CD8-positive, alpha-beta memory T cell (primary cell): ENCODE measurements at places on chromosomes 6 and 20. TPM values are rescaled to one million over a fixed set of nuclear protein-coding genes. Genes with fewer than 3 reads are reported as not detected.

DNA sequence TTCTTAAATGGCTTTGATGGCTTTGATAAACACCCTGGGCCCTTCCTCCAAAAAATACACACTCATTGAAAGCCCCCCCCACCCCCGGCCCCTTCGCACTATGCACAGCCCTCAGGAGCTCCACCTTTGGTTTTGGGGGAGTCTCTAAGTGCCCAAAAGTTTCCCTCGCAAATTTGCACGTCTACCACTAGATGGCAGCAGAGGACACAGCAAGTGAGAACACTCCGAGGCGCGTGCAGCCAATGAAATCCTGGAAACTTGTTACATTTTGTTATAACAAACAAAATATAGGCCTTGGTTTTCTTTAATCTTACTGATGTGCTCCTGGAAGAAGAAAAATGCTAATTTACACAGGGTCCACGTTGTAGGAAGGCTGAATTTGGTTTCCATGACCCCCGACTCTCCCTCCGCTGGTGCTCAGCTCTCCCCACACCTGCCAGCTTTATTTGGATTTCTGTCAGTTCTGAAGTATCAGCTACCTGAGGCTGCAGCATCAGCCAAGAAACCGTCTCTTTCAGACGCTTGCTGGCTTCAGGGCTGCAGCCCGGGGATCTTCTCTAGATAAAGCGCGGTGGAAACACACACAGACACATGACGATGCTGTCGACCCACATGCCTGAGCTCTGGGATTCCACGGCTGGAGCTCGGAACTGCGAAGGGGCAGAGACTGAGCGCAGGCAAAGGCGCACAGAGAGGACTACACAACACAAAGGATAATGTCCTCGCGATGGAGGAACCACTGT lies 148.3 kb upstream of the RPS6KA2 start:
- H3K4me3 ChIP-seq, result no peak overlapping the region
- peak; percentile 40 for DNase-seq
- no peaks in the 10 kb centered on the region for H3K36me3 ChIP-seq
- no peaks in the 10 kb centered on the region for H3K27me3 ChIP-seq
- peaks cover 4% of the 10 kb centered on the region for H3K4me1 ChIP-seq

PPIL6 gene
- total RNA-seq, result 0.13 TPM

DNA sequence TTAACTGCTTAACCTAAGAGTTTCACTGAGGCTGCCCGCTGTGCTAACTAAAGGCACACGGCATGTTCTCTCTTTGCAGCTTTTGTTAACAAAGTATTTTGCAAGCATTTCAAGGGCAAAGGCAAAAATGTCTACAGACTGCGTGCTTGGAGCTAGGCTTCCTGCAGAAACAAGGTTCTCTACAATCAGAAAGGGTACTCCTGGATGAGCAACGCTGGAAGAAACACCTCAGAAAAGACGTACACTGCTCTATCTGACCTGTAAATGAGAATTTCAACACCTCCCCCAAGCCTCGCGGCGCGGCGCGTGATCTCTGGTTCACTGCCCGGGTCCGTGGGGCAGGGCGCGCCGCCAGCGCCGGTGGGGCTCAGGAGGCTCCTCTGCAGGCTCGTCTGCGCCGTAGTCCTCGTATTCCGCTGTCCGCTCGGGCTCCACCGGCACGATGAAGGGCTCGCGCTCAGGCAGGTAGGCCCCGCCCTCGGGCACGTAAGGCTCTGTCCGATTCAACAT lies 120.9 kb downstream of the COL12A1 start:
- H3K27ac ChIP-seq, result no peak overlapping the region
- H3K36me3 ChIP-seq, result no peaks in the 10 kb centered on the region
- DNase-seq, result no peak
- no peaks in the 10 kb centered on the region for H3K27me3 ChIP-seq

DNA sequence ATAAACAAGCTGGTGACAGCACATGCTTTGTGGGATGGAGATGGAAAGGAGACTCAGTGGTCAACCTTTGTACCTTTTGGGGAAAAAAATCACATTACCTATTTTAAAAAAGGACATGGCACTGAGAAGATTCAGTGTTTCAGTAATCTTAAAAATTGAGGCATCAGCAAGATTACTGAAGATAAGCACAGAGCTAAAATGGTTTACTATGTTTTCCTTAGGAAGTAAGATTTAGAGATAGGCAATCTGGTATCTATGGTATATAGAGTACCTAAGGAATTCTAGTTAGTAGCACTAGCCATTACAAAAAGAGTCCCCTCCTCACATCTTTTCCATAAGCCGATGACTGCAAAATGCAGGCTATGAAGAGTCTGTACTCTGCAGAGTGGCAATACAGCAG lies 35.7 kb downstream of the TOMM6 start:
- DNase-seq, result no peak
- no peaks in the 10 kb centered on the region for H3K4me1 ChIP-seq
- no peak overlapping the region for H3K4me3 ChIP-seq
- H3K36me3 ChIP-seq, result no peaks in the 10 kb centered on the region

- H3K4me3 ChIP-seq, result no peak overlapping the region
- H3K27me3 ChIP-seq, result no peaks in the 10 kb centered on the region
- no peak for DNase-seq
- H3K27ac ChIP-seq, result no peak overlapping the region
- no peaks in the 10 kb centered on the region for H3K4me1 ChIP-seq
These were observed 68.0 kb downstream of the AIG1 start for GRCh38 chr6:143128681-143129015.

B3GALT4 gene
- 6.1 TPM for total RNA-seq

GRCh38 chr6:165988302-165988756 lies 179.3 kb downstream of the TBXT start:
- no peak overlapping the region for H3K4me3 ChIP-seq
- no peak overlapping the region for H3K27ac ChIP-seq
- H3K4me1 ChIP-seq, result no peaks in the 10 kb centered on the region
- no peak for DNase-seq
- H3K36me3 ChIP-seq, result no peaks in the 10 kb centered on the region
- H3K27me3 ChIP-seq, result no peaks in the 10 kb centered on the region

GRCh38 chr6:91719414-91719813 lies 1132.5 kb upstream of the MAP3K7 start:
- no peak for DNase-seq
- H3K27me3 ChIP-seq, result no peaks in the 10 kb centered on the region
- no peak overlapping the region for H3K27ac ChIP-seq

GRCh38 chr6:91279740-91280493 lies 693.0 kb upstream of the MAP3K7 start:
- no peaks in the 10 kb centered on the region for H3K4me1 ChIP-seq
- H3K27ac ChIP-seq, result no peak overlapping the region
- DNase-seq, result no peak

DNA sequence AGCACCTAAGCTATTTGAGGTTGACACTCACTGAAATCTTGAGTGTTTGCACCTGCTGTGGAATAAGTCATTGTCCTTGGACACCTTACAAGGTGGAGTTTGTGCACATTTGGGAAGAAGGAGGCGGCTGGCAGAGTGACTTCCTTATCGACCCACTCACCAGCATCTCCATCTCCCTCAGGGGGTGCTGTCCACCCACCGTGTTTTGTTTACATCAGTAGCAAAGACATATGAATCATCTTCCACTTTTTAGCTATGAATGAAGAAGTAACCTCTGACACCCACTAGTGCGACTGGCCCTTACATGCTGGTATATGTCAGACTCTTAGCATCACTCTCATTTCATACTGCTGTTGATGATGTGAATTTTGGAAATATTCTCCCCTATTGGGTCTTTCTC lies 119.5 kb upstream of the SGK1 start:
- H3K36me3 ChIP-seq, result no peaks in the 10 kb centered on the region
- no peak for DNase-seq
- no peaks in the 10 kb centered on the region for H3K4me1 ChIP-seq

DNA sequence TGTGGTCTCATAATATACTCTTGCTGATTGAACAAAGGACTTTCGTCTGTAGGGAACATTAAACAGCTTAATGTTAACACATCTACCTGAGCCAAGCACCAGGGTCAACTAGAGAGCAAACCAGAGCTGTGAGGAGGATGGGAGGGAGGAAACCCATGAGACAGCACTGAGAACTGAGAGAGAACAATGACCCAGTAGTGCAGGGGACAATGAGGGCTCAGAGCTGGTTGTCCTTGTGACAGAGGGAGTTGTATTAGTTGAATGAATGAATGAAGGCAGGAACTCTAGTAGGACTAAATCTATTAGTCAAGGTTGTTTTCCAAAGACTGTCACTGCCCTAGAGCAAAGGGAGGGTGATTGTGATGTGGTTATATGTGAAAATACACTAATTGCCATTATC lies 28.2 kb upstream of the GSTA4 start:
- H3K4me3 ChIP-seq, result no peak overlapping the region
- DNase-seq, result no peak
- H3K4me1 ChIP-seq, result no peaks in the 10 kb centered on the region
- no peak overlapping the region for H3K27ac ChIP-seq
- H3K36me3 ChIP-seq, result peaks cover 4% of the 10 kb centered on the region
- no peaks in the 10 kb centered on the region for H3K27me3 ChIP-seq

GRCh38 chr20:1050440-1050839 lies 48.3 kb upstream of the RSPO4 start:
- H3K36me3 ChIP-seq, result no peaks in the 10 kb centered on the region
- H3K27ac ChIP-seq, result no peak overlapping the region
- no peak overlapping the region for H3K4me3 ChIP-seq
- no peaks in the 10 kb centered on the region for H3K4me1 ChIP-seq
- H3K27me3 ChIP-seq, result no peaks in the 10 kb centered on the region

DNA sequence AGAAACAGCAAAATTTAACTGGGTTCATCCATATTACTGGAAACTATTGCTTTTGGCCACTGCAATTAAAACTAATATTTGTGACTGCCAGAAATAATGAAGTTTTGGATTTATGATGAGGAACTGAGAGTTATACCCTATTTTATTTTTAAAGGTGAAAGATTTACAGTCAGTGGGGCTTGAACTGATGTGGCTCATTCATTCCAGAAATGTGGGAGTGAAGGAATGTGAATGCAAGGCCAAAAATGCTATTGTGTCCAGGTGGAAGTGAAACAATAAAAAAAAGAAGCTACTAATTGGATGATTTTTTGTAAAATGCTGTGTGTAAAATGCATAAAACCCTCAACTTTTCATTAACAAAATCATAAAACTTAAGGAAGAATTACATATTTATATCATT lies 491.9 kb downstream of the COL12A1 start:
- no peak overlapping the region for H3K27ac ChIP-seq
- no peaks in the 10 kb centered on the region for H3K36me3 ChIP-seq
- H3K4me1 ChIP-seq, result no peaks in the 10 kb centered on the region

CENPQ gene
- total RNA-seq, result 17.3 TPM

DNA sequence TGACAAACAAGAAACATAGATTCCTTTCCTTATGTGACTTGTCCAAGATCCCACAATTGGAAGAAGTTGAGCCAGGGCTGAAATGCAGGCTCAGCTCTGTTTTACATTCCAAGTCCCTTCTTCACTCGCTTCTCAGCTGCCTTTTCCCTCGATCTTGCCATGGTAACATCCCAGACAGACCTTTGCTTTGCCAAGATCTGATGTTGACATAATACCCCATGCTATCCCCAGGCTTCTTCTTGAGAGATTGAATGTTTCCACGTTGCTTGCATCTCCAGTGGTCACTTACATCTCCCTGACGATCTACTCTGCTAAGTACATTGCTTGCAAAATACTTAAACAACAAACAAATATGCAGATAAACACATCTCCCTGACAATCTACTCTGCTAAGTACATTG lies 63.5 kb downstream of the TBXT start:
- H3K4me1 ChIP-seq, result no peaks in the 10 kb centered on the region
- H3K4me3 ChIP-seq, result no peak overlapping the region
- H3K27me3 ChIP-seq, result no peaks in the 10 kb centered on the region
- H3K36me3 ChIP-seq, result no peaks in the 10 kb centered on the region

GRCh38 chr20:56606174-56606945 lies 22.7 kb upstream of the TFAP2C start:
- no peaks in the 10 kb centered on the region for H3K36me3 ChIP-seq
- no peak overlapping the region for H3K27ac ChIP-seq
- no peak overlapping the region for H3K4me3 ChIP-seq
- H3K27me3 ChIP-seq, result peaks cover 3% of the 10 kb centered on the region
- DNase-seq, result no peak

SIRPB2 gene
- not detected for total RNA-seq

- no peak for DNase-seq
- no peaks in the 10 kb centered on the region for H3K36me3 ChIP-seq
- H3K4me1 ChIP-seq, result peaks cover 5% of the 10 kb centered on the region
- H3K4me3 ChIP-seq, result no peak overlapping the region
These were observed 90.0 kb downstream of the EDN3 start for GRCh38 chr20:59390437-59390836.

SLC32A1 gene
- total RNA-seq, result not detected

DNA sequence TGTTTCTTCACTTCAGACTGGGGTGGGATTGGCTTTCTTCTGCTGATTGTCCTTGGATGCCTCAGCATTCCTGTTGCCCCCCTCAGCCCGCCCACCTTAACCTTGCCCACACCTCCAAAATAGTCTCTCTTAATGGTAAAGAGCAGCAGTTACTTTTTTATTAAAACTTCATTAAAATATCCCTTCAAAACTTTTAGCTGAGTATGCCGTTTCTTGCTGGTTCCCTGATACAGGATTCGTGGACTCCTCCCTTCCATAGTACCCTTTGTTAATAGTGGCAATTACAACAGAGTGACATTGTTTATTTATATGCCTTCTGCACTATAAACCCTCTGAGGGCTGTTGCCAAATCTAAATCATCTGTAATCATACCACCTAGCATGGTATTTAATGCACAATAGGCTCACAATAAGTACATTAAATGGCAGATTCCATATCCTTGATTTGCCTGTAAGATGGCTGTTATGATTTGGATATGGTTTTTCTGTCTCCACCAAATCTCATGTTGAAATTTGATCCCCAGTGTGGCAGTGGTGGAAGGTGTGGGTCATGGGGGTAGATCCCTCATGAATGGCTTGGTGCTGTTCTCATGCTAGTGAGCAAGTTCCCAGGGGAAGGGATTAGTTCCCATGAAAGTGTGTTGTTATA lies 3.5 kb upstream of the MOCS1 start:
- no peak for DNase-seq
- H3K4me3 ChIP-seq, result no peak overlapping the region
- no peaks in the 10 kb centered on the region for H3K27me3 ChIP-seq

TRIM31 gene
- total RNA-seq, result not detected

- H3K27me3 ChIP-seq, result no peaks in the 10 kb centered on the region
- no peak for DNase-seq
- no peak overlapping the region for H3K4me3 ChIP-seq
- no peaks in the 10 kb centered on the region for H3K4me1 ChIP-seq
- H3K36me3 ChIP-seq, result peaks cover 66% of the 10 kb centered on the region
- H3K27ac ChIP-seq, result no peak overlapping the region
These were observed 40.9 kb upstream of the LYRM2 start for GRCh38 chr6:89679215-89680120.
